ENCODE measurements at places on chromosomes 4 and X. TPM values are rescaled to one million over a fixed set of nuclear protein-coding genes. Genes with fewer than 3 reads are reported as not detected.

GRCh38 chr4:1722551-1723118 lies 1.3 kb downstream of the TACC3 start:
- H3K27ac ChIP-seq, result no peak overlapping the region
- peaks cover 14% of the 10 kb centered on the region for H3K4me1 ChIP-seq
- no peaks in the 10 kb centered on the region for H3K27me3 ChIP-seq
- H3K4me3 ChIP-seq, result no peak overlapping the region
- no peaks in the 10 kb centered on the region for H3K36me3 ChIP-seq

GRCh38 chrX:71292669-71293365 lies 8.7 kb upstream of the ITGB1BP2 start:
- no peaks in the 10 kb centered on the region for H3K36me3 ChIP-seq
- H3K4me3 ChIP-seq, result no peak overlapping the region
- H3K4me1 ChIP-seq, result no peaks in the 10 kb centered on the region
- H3K27ac ChIP-seq, result no peak overlapping the region
- no peak for DNase-seq

DNA sequence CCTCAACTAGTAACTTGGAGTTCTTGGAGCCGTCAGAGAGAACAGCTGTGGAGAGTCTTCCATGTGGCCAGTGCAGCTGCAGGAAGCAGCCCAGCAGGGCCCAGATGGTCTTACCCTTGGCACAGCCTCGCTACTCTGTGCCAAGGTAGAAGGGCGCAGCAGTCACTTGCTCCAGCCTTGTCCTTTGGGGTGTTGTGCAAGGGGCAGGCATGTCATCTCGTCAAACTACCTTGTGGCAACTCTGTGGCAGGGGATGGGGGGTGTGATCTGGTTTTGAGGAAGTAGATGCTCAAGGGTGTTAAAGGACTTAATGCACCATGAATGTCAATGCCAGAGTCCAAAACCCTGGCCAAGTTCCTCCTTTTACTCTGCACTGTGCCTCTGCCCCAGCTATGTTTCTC lies 34.2 kb upstream of the TBC1D14 start:
- no peak for DNase-seq
- H3K4me3 ChIP-seq, result no peak overlapping the region
- no peak overlapping the region for H3K27ac ChIP-seq
- no peaks in the 10 kb centered on the region for H3K36me3 ChIP-seq
- H3K4me1 ChIP-seq, result no peaks in the 10 kb centered on the region

- no peaks in the 10 kb centered on the region for H3K4me1 ChIP-seq
- no peak overlapping the region for H3K27ac ChIP-seq
- DNase-seq, result no peak
- H3K36me3 ChIP-seq, result no peaks in the 10 kb centered on the region
- H3K27me3 ChIP-seq, result no peaks in the 10 kb centered on the region
- no peak overlapping the region for H3K4me3 ChIP-seq
Measured at GRCh38 chrX:124239911-124240310, 92.5 kb upstream of the TEX13D start.

DNA sequence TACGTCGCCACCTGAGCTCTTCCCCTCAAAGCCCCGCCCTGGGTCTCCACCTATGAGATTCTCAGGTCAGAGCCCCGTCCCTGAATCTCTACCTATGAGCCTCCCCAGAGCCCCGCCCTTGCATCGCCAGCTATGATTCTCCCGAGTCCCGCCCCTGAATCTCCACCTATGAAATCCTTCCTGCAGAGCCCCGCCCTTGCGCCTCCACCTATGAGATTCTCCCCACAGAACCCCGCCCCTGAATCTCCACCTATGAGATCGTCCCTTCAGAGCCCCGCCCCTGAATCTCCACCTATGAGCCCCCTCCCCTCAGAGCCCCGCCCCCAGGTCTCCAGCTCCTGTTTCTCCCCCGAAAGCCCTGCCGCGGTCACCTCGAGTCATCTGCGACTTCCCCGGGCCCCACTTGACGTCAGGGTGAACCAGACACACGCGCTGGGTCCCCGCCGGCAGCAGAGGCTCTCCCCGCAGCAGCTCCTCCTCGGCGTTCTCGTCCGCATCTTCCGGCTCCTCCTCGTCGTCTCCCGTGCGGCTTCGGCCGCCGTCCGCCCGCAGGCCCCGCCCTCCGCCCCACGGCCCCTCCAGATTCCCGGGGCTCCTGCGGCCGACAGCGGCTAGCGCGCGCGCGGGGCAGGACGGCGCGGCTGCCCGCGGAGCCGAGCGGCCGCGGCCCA lies 393 bp downstream of the GTPBP6 start:
- DNase-seq, result peak; percentile 100
- H3K27ac ChIP-seq, result peak overlapping the region; percentile 92
- H3K4me1 ChIP-seq, result peaks cover 4% of the 10 kb centered on the region
- no peaks in the 10 kb centered on the region for H3K27me3 ChIP-seq

DNA sequence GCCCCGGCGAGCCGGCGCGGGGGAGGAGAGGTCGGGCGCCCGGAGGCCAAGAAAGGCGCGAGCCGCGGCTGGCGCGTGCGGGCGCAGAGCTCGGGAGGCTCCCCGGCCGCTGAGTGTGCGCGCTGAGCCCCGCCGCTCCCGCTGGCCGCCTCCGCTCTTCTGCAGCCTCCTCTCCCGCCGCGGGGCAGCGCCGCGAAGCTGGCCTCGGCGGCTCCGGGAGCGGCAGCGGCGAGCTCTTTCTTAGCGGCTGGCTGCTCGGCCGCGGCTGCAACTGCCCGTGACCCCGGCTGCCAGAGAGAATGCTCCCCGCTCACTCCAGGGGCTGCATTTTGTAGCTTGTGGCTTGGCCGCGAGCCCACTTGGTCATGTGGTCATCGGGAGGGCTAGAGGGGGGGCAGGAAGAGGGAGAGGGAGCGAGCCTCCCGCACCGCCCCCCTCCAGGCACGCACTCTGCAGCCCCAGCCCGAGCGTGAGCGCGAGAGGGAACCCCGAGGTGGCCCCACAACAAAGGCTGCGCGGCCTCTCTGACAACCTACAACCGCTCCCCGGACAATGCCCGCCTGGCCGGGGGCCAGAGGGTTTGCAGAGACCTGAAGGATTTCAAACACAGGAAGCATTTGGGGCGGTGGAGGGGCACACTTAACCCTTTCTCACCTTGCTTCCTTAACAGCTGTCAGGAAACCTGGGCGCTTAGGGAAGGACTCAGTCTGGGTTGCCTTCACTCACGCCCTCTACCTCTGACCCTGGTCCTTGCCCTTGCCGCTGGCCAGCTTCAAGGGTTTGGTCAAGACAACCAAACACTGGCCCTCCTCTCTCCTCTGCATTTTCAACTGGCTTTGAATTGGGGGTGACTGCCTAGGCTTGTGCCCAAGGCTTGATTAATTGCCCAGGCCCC lies at the start of gene APLN:
Gene APLN (minus strand): TSS at position 305 of the 895 bp plus-strand sequence. CDS start 326 bp downstream, outside the sequence.
- H3K4me1 ChIP-seq, result peaks cover 3% of the 10 kb centered on the region
- DNase-seq, result peak; percentile 60
- peaks cover 10% of the 10 kb centered on the region for H3K27me3 ChIP-seq
- H3K27ac ChIP-seq, result no peak within 1 kb of the TSS
- no peak within 1 kb of the TSS for H3K4me3 ChIP-seq

- peak overlapping the region; percentile 78 for H3K27ac ChIP-seq
- peaks cover 6% of the 10 kb centered on the region for H3K4me1 ChIP-seq
- no peaks in the 10 kb centered on the region for H3K27me3 ChIP-seq
Measured at GRCh38 chrX:21972721-21973120, 32.2 kb downstream of the SMS start.

GRCh38 chr4:149999485-150000074 lies 78.7 kb upstream of the DCLK2 start:
- no peak overlapping the region for H3K27ac ChIP-seq
- peak; percentile 68 for DNase-seq
- no peak overlapping the region for H3K4me3 ChIP-seq
- H3K4me1 ChIP-seq, result no peaks in the 10 kb centered on the region
- no peaks in the 10 kb centered on the region for H3K27me3 ChIP-seq

GRCh38 chrX:31039327-31039711 lies 32.5 kb downstream of the FTHL17 start:
- H3K4me3 ChIP-seq, result no peak overlapping the region
- H3K4me1 ChIP-seq, result no peaks in the 10 kb centered on the region
- H3K36me3 ChIP-seq, result no peaks in the 10 kb centered on the region
- H3K27ac ChIP-seq, result no peak overlapping the region
- no peaks in the 10 kb centered on the region for H3K27me3 ChIP-seq
- DNase-seq, result no peak

GRCh38 chr4:185847352-185848097 lies 35.5 kb upstream of the SORBS2 start:
- peak overlapping the region; percentile 39 for H3K27ac ChIP-seq
- DNase-seq, result peak; percentile 60
- no peaks in the 10 kb centered on the region for H3K27me3 ChIP-seq
- H3K4me1 ChIP-seq, result no peaks in the 10 kb centered on the region

DNA sequence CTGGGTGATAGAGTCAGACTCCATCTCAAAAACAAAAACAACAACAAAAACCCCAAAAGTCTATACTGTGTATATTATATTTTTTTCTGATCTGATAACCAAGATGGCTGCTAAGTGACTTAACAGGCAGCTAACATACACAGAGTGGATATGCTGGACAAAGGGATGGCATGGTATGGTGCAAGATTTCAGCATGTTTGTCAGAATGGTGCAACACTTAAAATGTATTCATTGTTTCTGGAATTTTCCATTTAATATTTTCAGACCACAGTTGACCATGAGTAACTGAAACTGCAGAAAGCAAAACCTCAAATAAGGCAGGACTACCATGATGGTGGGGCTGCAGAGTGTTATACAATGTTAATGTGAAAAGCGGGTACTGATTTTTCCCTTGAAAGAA lies 6.1 kb upstream of the BOD1L1 start:
- no peak overlapping the region for H3K4me3 ChIP-seq
- H3K36me3 ChIP-seq, result no peaks in the 10 kb centered on the region
- no peak overlapping the region for H3K27ac ChIP-seq

DNA sequence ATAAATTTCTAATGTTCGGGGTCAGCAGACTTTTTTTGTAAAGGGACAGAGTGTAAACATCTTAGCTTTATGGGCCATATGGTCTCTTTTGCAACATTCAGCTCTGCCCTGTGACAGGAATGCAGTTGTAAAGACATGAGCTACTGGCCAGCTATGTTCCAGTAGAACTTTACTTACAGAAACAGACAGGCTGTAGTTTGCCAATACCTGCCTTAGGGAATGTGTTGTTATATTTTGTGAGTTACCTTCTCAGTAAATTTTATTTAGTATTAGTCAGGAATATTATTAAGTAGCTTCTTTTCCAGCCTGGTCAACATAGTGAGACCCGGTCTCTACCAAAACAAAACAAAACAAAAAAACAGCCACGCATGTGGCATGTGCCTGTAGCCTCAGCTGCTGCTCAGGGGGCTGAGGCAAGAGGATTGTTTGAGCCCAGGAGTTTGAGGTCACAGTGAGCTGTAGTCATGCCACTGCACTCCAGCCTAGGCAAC lies 48.7 kb downstream of the HTT start:
- peak overlapping the region; percentile 86 for H3K27ac ChIP-seq
- DNase-seq, result peak; percentile 26
- H3K36me3 ChIP-seq, result no peaks in the 10 kb centered on the region
- H3K27me3 ChIP-seq, result no peaks in the 10 kb centered on the region
- no peak overlapping the region for H3K4me3 ChIP-seq
- peaks cover 16% of the 10 kb centered on the region for H3K4me1 ChIP-seq

GRCh38 chr4:58048491-58048890 lies 938.3 kb upstream of the IGFBP7 start:
- DNase-seq, result no peak
- no peaks in the 10 kb centered on the region for H3K4me1 ChIP-seq
- H3K27me3 ChIP-seq, result no peaks in the 10 kb centered on the region
- H3K27ac ChIP-seq, result no peak overlapping the region

- no peak overlapping the region for H3K27ac ChIP-seq
- DNase-seq, result no peak
- H3K4me3 ChIP-seq, result no peak overlapping the region
- H3K36me3 ChIP-seq, result no peaks in the 10 kb centered on the region
Measured at GRCh38 chrX:150038986-150039599, 100.8 kb upstream of the EOLA2 start.

DNA sequence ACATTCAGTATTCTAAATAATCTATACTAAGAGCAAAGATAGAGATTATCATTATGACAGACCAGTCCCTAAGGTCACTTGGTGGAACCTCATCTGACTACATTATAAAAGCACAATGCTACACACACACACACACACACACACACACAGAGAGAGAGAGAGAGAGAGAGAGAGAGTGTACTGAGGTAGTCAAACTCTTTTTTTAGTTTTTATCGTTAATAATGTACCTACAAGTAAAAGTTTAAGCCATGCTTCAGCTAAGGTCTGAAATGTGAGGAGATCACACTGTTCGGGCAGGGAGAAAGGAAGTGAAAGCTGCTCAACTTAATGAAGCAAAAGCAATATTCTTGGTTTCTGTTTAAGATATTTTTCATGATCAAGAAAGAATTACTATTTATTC lies 75.8 kb upstream of the CCDC160 start:
- no peaks in the 10 kb centered on the region for H3K4me1 ChIP-seq
- H3K27me3 ChIP-seq, result no peaks in the 10 kb centered on the region
- no peak overlapping the region for H3K4me3 ChIP-seq
- no peak for DNase-seq
- no peaks in the 10 kb centered on the region for H3K36me3 ChIP-seq

DNA sequence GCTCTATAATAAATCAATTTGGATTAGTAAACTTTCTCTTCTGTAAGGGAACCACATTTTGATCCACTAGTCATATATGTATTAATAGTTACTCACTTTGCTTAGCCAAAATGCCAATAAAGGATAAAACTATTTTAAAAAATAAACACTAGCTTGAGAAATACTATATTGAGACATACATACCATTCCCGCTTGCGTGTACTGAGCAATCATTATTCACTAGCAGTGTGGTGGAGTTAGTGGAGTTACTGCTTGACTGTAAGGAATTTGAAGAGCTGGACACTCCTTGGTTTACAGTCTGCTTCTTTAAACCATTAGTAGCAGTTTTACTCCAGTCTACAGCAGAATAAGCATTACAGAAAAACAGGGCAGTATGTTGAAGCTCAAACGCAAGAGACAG lies 10.8 kb upstream of the PHKA2 start:
- H3K4me1 ChIP-seq, result no peaks in the 10 kb centered on the region
- H3K4me3 ChIP-seq, result no peak overlapping the region
- H3K27ac ChIP-seq, result peak overlapping the region; percentile 67
- DNase-seq, result no peak
- no peaks in the 10 kb centered on the region for H3K27me3 ChIP-seq
- H3K36me3 ChIP-seq, result no peaks in the 10 kb centered on the region

GRCh38 chrX:118346258-118347094 lies 570 bp downstream of the WDR44 start:
- H3K4me1 ChIP-seq, result no peaks in the 10 kb centered on the region
- H3K27ac ChIP-seq, result peak overlapping the region; percentile 92

PLXNB3 gene
- 1.4 TPM for total RNA-seq

DRP2 gene
- 0.40 TPM for total RNA-seq

LRAT gene
- total RNA-seq, result 4.7 TPM

PAGE2B gene
- not detected for total RNA-seq

TENM3 gene
- total RNA-seq, result 70.9 TPM

SPANXN1 gene
- total RNA-seq, result not detected

TKTL2 gene
- total RNA-seq, result not detected

ITIH6 gene
- total RNA-seq, result not detected

SPATA18 gene
- total RNA-seq, result 12.3 TPM

USP51 gene
- 5.8 TPM for total RNA-seq

SSX4 gene
- not detected for total RNA-seq

CXorf49 gene
- not detected for total RNA-seq

Measured in hepatocyte (in vitro differentiated cells).